Common myeloid progenitor, CD34-positive (primary cell): ENCODE measurements at places on chromosomes 7 and 10.

DNA sequence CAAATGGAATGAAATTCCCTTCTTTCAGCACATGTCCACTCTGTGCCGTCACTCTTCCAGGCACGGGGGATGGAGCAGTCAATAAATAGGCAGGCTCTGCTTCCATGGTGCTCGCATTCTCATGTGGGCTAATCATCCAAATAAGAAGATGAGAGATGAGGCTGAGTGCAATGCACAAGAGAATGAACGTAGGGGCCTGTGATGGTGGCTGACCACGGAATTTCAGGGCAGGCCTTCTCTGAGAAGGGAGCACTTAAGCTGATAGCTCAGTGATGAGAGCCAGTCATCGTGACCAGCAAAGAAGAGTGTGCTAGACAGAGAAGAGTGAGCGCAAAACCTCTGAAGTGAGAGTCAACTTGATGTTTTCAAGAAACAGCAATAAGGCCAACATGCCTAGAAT is 47.9 kb downstream of the TAF3 start:
- no peak for DNase-seq

DNA sequence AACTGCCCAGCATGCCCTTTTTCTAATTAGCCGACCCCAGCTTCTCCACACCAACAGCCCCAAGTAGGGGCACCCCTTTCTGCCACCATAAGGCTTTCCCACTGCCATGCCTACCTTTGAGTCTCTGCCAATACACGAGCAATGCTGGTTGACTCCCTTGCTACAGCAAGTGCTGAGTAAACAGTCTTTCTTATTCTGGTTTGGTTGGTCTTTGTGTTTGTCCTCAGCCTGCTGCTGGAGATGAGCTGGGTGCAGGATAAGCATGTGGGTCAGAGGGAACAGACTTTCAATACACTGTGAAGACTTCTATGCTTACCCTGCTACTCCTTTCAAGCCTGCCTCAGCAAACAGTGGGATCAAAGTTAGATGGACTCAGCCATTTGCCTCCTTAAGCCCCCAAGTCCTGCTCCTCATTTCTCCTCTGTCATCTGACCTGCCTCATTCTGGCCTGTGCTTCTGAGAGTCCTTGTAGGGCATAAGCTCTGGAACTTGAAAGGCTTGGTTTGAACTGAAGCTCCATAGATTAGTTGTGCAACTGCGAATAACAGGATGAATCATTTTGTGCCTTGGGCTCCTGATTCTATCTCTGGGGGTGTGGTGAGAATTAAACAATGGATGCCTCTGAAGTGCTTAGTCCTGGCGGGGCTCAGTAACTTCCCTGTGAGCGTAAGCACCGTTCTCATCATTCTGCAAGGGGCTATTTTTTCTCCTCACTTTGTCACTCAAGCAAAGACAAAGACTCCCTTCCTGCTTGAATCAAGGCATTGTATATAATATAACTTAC is 533.8 kb upstream of the DPP6 start:
- no peak for DNase-seq

- DNase-seq: no peak
Measured at GRCh38 chr10:8407501-8408021, 353.1 kb downstream of the GATA3 start.

DNA sequence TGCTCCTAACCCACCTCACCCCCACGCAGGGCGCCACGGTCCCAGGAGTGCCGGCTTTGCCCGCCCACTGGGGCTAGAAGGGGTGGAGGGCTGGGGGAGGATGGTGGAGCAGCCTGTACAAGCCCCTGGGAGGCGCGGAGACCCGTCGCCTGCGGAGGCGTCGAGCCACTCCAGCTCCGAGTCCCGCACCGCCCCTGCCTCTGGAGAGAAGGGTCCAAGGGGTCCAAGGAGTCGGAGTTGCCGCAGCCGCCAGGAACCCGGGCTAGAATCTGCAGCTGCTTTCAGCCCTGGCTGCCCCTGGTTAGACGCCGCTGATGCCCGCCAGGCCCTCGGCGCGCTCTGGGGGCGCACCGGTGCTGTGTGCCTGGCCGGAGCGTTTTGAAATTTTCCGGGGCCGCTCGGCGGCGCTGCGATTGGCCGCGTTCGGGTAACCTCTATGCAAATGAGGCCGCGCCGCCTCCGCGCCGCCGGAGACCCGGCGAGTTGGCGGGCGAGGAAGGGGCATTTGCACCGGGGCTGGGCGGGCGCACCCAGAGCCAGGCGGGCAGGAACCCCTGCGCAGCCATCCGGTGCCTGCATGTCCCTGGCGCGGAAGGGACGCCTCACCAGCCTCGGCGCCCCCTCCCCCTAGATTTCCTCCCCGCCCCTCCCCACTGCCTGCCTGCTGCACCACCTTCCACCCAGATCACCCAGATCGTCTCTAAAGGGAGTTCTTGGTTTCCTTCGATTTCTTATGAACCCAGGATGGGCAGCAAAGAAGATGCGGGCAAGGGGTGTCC is at the start of gene HMX2:
TSS of gene HMX2 (plus strand) at position 502 of the 779 bp plus-strand sequence. CDS start at position 745, 243 bp downstream.
- no peak for DNase-seq

DNA sequence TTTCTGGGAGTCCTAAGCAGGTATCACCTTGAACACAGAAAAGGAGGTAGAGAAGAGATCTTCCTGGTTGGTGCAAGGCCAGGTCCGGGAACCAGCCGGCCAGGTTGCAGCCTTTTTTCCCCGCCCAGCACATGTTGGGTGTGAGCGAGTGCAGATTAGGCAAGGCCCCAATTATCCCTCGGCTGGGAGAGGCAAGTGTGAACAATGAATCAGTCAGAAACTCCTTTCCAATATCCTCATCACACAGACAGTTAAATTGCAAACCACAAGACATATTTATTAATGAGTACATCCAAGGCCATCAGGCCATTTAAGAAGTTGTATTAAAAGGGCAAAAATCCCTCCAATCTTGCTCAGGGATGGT is 115.0 kb upstream of the AFAP1L2 start:
- no peak for DNase-seq

DNA sequence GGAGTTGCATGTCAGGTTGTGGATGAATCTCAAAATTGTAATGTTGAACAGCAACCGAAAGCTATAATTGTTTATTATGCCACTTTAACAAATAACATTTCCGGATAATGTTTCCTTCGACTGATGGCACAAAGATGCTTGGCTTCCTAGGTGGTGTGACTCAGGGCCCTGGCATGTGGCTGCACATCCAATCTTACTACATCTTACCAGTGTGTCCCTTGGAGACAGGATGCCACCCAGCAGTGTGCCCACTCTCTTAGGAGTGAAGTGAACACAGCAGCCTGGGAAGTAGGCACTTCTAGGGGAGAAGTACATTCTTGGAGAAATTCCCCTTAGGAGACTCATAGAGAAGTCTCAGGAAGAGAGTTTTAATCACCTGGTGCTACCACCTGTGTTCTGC is 33.0 kb upstream of the GPR26 start:
- no peak for DNase-seq
